ENCODE measurements at places on chromosomes 11 and 22. TPM values are rescaled to one million over a fixed set of nuclear protein-coding genes. Genes with fewer than 3 reads are reported as not detected.

Gene SYT12
- total RNA-seq, result 11.1 TPM

Gene PITPNB
- 37.1 TPM for total RNA-seq

Gene C22orf15
- not detected for total RNA-seq

Gene MFNG
- total RNA-seq, result 28.1 TPM

Gene GGTLC2
- not detected for total RNA-seq

Gene ANGPTL5
- total RNA-seq, result not detected

Gene KDELR3
- total RNA-seq, result 15.5 TPM

Gene ANKK1
- total RNA-seq, result not detected

Gene MS4A15
- total RNA-seq, result not detected

Gene RAB39A
- not detected for total RNA-seq

Gene CCDC157
- 6.2 TPM for total RNA-seq

Gene SLC43A1
- total RNA-seq, result 4.0 TPM

Gene ALKBH3
- total RNA-seq, result 60.7 TPM

Gene MPZL3
- total RNA-seq, result 13.4 TPM

Gene SBF2
- 18.6 TPM for total RNA-seq

Gene TBX10
- total RNA-seq, result not detected

Gene KCNJ4
- total RNA-seq, result 0.22 TPM

Gene SMIM35
- not detected for total RNA-seq

Gene HOATZ
- not detected for total RNA-seq

Gene SLN
- total RNA-seq, result not detected

Gene NELL1
- total RNA-seq, result not detected

Gene MN1
- total RNA-seq, result 9.1 TPM

Gene INPP5J
- total RNA-seq, result 1.7 TPM

Gene PANX3
- total RNA-seq, result not detected

Gene CASP1
- total RNA-seq, result 4.7 TPM

Gene HEPN1
- not detected for total RNA-seq

Gene APOL6
- 16.7 TPM for total RNA-seq

Gene ASRGL1
- total RNA-seq, result 6.2 TPM

Gene CCDC34
- 33.6 TPM for total RNA-seq

Gene KCNJ11
- total RNA-seq, result 0.93 TPM

Gene DGCR6
- 1.4 TPM for total RNA-seq

Gene MUC2
- total RNA-seq, result 0.04 TPM

Gene SNU13
- total RNA-seq, result 197 TPM

Gene XKR3
- not detected for total RNA-seq

Gene CDCA5
- 97.8 TPM for total RNA-seq

Gene OR8B3
- not detected for total RNA-seq

Gene PRRG4
- 11.5 TPM for total RNA-seq

Gene VSTM5
- 0.81 TPM for total RNA-seq

Gene IGSF22
- 0.63 TPM for total RNA-seq

Gene ARCN1
- 79.8 TPM for total RNA-seq

Gene FAM118B
- 12.5 TPM for total RNA-seq

Gene OR8G1
- total RNA-seq, result not detected

Gene SAA4
- not detected for total RNA-seq

Gene CFAP300
- 1.9 TPM for total RNA-seq

Gene CRYAB
- not detected for total RNA-seq

Gene RPS3
- total RNA-seq, result 3,914 TPM

Gene CRYBB2
- 1.0 TPM for total RNA-seq

Gene C11orf21
- total RNA-seq, result not detected

Gene DDX25
- total RNA-seq, result not detected

Gene SPDYC
- total RNA-seq, result not detected

Gene PATE3
- not detected for total RNA-seq

Gene MRGPRD
- not detected for total RNA-seq

Gene COMT
- 107 TPM for total RNA-seq
